ENCODE measurements at places on chromosomes 2 and 18. TPM values are rescaled to one million over a fixed set of nuclear protein-coding genes. Genes with fewer than 3 reads are reported as not detected.

SLC16A14 gene
- total RNA-seq = 4.7 TPM

DNA sequence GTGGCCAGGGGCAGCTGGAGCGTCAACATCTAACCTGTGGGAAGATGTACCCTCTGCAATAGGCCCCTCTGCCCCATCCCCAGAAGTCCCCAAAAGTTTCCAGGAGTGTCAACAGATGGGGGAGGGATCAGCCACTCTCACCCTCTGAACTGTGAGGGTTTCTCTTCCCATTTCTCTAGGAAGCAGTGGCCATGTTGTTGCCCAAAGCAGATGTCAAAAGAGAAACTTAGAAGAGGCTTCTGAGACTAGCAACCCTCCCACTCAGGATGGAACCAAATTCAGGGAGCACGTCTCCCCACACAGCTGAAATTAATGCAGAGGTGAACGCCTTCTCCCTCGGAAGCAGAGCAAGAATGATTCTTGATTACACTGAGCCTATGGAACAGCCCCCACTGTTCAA is 70.3 kb downstream of the ARL4C start:
- no peaks in the 10 kb centered on the region for H3K27me3 ChIP-seq
- peak overlapping the region; percentile 37 for H3K27ac ChIP-seq

DNA sequence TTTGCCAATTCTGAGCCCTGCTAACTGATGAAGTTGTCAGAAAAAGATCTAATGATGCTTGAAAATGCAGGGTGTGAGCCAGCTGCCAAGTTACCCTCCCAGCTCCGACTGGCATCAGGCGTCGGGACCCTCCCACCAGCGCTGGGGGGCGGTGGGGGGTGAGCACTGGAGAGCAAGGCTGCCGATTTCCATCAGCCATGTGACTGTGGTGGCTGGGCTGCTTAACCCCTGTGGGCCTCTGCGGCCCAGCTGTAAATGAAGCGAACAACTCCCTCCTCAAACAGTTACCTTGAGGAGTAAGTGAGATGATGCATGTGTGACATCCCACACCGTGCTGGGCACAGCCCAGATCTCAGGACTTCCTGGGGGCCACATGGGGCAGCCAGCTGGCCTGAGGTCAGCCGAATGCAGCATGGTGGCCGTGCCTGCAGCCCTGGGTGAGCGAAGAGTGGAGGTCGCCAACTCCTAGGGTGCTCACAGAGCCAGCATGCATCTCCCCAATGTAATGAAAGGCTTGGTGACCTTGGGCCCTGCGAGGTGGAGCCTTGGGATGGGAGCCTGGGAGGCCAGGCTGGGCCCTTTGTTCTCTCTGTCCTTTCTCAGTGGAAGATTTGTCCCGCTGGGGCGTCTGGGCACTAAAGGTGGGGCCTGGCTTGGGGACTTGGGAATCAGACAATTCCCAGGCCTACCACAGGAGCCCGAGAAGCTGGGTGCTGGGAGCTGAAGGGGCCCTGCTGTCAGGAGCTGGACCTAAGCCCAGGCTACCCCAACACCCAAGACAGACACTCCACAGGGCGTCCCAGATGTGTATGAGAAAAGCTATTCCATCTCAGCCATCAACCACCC is 25.1 kb downstream of the CIB4 start:
- H3K4me3 ChIP-seq = no peak overlapping the region
- peaks cover 3% of the 10 kb centered on the region for H3K4me1 ChIP-seq
- H3K36me3 ChIP-seq = no peaks in the 10 kb centered on the region
- no peak for DNase-seq
- no peak overlapping the region for H3K27ac ChIP-seq

- no peaks in the 10 kb centered on the region for H3K4me1 ChIP-seq
- no peak overlapping the region for H3K27ac ChIP-seq
- no peak for DNase-seq
Observed at GRCh38 chr18:26941584-26941983, 76.1 kb upstream of the AQP4 start.

LCT gene
- total RNA-seq = under 0.01 TPM

IL18RAP gene
- total RNA-seq = 0.61 TPM

GRCh38 chr2:58140508-58141072 is 94.0 kb downstream of the VRK2 start:
- H3K36me3 ChIP-seq = peaks cover 50% of the 10 kb centered on the region
- H3K4me1 ChIP-seq = no peaks in the 10 kb centered on the region
- H3K4me3 ChIP-seq = no peak overlapping the region

GRCh38 chr18:80105369-80106167 is 3.5 kb upstream of the ADNP2 start:
- no peak overlapping the region for H3K4me3 ChIP-seq
- H3K36me3 ChIP-seq = no peaks in the 10 kb centered on the region
- H3K4me1 ChIP-seq = peaks cover 7% of the 10 kb centered on the region
- no peak overlapping the region for H3K27ac ChIP-seq
- no peaks in the 10 kb centered on the region for H3K27me3 ChIP-seq

GRCh38 chr2:112679484-112679883 is 33.7 kb downstream of the SLC20A1 start:
- H3K4me3 ChIP-seq = no peak overlapping the region
- no peaks in the 10 kb centered on the region for H3K27me3 ChIP-seq
- H3K4me1 ChIP-seq = peaks cover 5% of the 10 kb centered on the region
- H3K27ac ChIP-seq = peak overlapping the region; percentile 44

SKA1 gene
- 1.6 TPM for total RNA-seq

GRCh38 chr2:96574364-96574763 is 37.8 kb downstream of the ARID5A start:
- no peak overlapping the region for H3K27ac ChIP-seq
- no peak overlapping the region for H3K4me3 ChIP-seq
- no peaks in the 10 kb centered on the region for H3K4me1 ChIP-seq

SELENOI gene
- total RNA-seq = 29.3 TPM

DNA sequence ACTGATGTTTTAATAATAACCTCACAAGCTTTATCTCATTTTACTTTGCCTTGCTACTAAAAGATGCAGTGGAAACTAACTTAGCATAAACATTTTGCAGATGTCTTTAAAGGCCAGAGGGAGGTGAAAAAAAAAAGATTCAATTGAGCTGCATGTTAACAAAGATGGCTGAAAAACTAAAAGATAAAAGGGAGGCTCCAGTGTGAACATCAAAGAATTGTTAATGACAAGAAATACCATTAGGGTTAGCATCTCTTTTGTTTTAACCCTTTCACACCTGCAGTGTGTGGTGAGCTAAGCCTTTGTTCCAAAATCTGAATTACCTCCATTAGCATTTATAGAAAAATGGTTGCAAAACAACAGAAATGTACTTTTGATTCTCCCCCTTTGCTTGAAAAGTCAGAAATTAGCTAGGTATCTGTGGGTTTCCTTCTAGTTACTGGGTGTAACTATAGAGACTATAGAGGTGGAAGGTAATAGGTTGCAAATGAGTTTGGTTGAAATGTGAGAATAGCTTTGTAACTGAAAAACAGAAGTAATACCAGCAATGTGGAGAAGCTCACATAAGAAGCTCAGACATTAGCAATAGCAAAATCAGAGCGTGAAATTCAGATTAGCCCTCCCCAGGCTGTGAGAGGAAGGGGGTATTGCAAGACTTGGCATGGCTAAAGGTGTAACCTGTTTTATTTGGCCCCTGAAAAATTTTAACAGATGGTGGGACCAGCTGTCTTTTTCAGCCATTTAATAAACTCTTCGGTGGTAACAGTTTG is 34.8 kb upstream of the SP5 start:
- no peaks in the 10 kb centered on the region for H3K4me1 ChIP-seq
- H3K36me3 ChIP-seq = no peaks in the 10 kb centered on the region
- no peaks in the 10 kb centered on the region for H3K27me3 ChIP-seq
- no peak overlapping the region for H3K27ac ChIP-seq

GRCh38 chr18:60149316-60149715 is 223.3 kb downstream of the MC4R start:
- H3K4me3 ChIP-seq = no peak overlapping the region
- H3K4me1 ChIP-seq = no peaks in the 10 kb centered on the region
- no peaks in the 10 kb centered on the region for H3K36me3 ChIP-seq
- no peak for DNase-seq
- no peak overlapping the region for H3K27ac ChIP-seq

DNA sequence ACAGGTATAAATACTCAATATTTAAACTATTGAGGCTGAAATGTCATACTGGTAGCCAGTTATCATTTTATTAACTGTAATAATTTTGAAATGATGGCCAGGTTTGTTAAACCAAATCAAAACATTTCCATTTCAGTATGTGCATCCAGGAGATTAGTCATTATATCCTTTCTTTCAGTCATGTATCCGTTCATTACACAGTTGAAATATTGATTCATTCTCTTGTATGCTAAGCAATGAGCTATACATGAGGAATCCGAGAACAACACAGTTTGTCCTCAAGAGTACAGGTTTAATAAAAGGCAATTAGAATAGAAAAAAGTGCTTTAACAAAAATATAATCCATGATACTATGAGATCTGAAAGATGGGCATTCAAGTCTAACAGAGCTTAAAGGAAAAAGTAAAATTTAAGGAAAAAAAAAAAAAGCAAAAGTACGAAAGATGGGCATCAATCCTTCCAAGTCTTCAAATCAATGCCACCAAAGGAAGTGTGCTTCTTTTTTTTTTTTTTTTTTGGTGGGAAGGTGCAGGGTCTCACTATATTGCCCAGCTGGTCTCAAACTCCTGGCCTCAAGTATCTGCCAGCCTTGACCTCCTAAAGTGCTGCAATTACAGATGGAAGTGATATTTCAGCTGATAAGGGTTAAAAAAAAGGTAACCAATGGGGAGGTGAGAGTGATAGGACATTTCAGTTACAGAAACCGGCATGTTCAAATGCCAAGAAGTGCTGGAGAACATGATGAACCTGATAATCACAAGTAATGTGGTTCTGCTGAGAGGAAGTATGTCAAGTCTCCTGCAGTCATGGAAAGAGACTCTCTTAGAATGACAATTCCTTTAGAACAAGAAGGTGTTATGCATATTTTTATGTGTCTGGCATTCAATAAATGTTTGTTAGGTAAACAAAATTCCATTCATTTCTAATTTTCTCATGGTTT is 35.8 kb downstream of the PUM2 start:
- H3K27ac ChIP-seq = no peak overlapping the region
- no peak for DNase-seq
- H3K36me3 ChIP-seq = peaks cover 100% of the 10 kb centered on the region
- H3K4me1 ChIP-seq = peaks cover 4% of the 10 kb centered on the region
- no peaks in the 10 kb centered on the region for H3K27me3 ChIP-seq

DNA sequence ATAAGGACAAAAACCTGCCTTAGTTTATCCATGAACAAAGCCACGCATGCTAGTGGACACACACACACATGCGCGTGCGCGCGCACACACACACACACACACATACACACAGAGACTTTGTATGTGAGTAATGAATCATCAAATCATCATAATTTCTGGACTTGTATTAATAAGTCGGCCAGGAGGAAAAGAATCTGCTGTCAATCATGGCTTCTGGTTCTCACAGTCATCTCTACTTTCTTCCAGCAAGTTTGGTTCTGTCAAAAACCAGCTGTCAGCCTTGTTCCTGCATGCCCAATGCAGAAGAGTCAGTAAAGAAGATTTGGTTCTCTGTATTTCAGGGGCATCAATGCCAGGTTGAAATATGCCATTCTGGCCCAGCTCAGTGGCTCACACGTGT is 1.1 kb upstream of the TTR start:
- H3K27ac ChIP-seq = no peak overlapping the region
- DNase-seq = no peak
- H3K4me1 ChIP-seq = peaks cover 8% of the 10 kb centered on the region
- no peaks in the 10 kb centered on the region for H3K27me3 ChIP-seq

CKAP2L gene
- 4.3 TPM for total RNA-seq

COLEC11 gene
- 2.3 TPM for total RNA-seq

- H3K4me1 ChIP-seq = no peaks in the 10 kb centered on the region
- no peaks in the 10 kb centered on the region for H3K27me3 ChIP-seq
- no peak overlapping the region for H3K27ac ChIP-seq
- no peak for DNase-seq
- no peaks in the 10 kb centered on the region for H3K36me3 ChIP-seq
- H3K4me3 ChIP-seq = no peak overlapping the region
Observed at GRCh38 chr2:22999951-23000350, 385.0 kb upstream of the KLHL29 start.

UGT1A5 gene
- 9.7 TPM for total RNA-seq

DNA sequence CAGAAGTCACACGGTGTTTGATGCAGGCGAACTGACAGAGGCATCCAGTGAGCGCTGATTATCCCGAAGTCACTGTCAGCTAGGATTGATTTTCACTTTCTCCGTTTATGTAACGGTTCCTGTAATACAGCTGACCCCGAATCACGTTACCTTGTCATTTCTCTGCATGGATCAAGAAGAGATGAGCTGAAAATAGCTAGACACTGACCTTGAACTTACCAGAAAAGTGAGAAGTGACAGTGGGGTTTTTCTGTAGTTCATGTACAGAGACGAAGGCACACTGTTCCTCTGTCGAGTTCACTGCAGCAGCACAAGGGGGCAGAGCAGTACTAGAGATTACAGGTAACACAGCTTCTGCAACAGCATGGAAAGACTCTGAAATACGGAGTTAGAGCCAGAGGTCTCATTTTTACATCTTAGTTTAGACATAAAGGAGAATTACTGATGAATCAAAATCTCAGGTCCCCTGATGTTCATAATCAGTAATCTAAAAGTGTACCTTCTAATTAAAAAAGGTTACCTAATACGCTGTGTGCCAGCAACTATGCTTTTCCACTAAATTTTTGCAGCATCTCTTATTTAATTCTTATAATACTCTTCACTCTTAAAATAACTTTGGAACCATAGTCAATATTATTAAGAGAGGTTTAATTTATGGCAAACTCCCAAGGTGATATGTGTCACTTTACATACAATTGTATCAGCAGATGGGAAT is 33.1 kb downstream of the ARHGAP15 start:
- H3K4me3 ChIP-seq = no peak overlapping the region
- no peak overlapping the region for H3K27ac ChIP-seq
- H3K27me3 ChIP-seq = no peaks in the 10 kb centered on the region
- no peak for DNase-seq
- no peaks in the 10 kb centered on the region for H3K36me3 ChIP-seq

SPDYA gene
- not detected for total RNA-seq

- H3K4me1 ChIP-seq = no peaks in the 10 kb centered on the region
- H3K4me3 ChIP-seq = no peak overlapping the region
- H3K36me3 ChIP-seq = no peaks in the 10 kb centered on the region
- no peaks in the 10 kb centered on the region for H3K27me3 ChIP-seq
- no peak for DNase-seq
Observed at GRCh38 chr2:33093283-33093993, 146.7 kb downstream of the LTBP1 start.

DNA sequence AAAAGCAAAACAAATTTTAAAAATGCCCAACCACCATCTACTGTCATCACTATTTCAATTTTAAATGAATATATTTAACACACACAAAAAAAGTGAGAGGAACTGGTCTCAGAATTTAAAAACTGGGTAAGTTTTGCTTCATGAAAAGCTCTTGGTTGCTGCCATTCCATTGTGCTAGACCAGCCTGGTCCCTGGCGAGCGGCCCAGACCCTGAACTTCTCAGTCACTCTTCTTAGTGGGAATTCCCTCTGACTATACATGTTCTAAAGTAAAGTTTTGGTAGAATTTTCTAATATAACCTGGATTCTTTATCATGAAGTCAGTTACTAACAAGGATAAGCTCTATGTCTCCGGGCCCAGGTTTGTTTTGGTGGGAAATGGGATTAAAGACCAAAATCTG is 34.8 kb upstream of the TMEM177 start:
- DNase-seq = no peak
- no peak overlapping the region for H3K27ac ChIP-seq
- H3K4me3 ChIP-seq = no peak overlapping the region
- no peaks in the 10 kb centered on the region for H3K36me3 ChIP-seq
- peaks cover 5% of the 10 kb centered on the region for H3K27me3 ChIP-seq

CYP27C1 gene
- 0.95 TPM for total RNA-seq

PDE1A gene
- total RNA-seq = 9.2 TPM

- no peaks in the 10 kb centered on the region for H3K36me3 ChIP-seq
- no peak for DNase-seq
- H3K27me3 ChIP-seq = no peaks in the 10 kb centered on the region
- no peak overlapping the region for H3K4me3 ChIP-seq
- H3K4me1 ChIP-seq = peaks cover 8% of the 10 kb centered on the region
Observed at GRCh38 chr2:120310136-120310535, 35.8 kb upstream of the INHBB start.
